CD4-positive, alpha-beta T cell treated with Interleukin-4 for 4 hours (primary cell): ENCODE measurements at places on chromosomes 6 and 20.

- no peak for DNase-seq
Measured at GRCh38 chr20:24350923-24351368, 118.5 kb upstream of the SYNDIG1 start.

DNA sequence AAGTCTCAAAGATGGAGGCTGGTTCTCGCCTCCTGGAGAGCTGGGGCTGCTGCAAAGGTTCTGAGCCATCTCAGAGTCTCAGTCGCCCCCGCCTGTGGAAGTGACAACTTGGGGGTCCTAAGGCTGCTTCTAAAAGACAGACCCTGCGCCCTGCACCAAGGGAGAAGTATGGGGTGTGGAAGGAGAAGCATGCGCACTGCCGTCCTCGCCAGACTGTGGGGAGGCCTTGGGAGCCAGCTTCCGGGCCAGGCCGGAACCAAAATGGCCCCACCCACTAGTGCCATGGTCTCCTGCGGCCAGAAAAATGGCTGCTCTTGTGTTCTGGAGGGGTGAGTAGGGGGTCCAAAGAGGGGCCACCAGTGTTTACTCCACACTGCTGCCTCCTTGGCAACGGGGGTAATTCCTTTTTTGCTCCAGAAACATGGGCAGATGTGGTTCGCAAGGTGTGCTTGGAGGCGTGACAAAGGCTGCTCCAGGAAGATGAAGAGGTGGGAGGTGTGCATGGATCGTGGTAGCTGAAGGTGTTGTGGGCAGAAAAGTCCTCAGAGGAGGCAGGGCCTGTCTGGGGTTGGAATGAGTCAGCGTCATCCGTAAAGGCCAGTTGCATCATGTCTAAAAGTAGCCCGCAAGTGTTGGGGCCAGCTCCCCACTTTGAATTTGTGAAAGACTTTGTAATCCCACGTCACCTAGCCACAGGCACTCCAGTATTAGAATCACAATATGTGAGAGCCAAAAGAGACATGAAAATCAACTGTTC lies 329.8 kb upstream of the SOX4 start:
- DNase-seq, result no peak

GRCh38 chr6:56047931-56048540 lies 172.6 kb upstream of the BMP5 start:
- no peak for DNase-seq

DNA sequence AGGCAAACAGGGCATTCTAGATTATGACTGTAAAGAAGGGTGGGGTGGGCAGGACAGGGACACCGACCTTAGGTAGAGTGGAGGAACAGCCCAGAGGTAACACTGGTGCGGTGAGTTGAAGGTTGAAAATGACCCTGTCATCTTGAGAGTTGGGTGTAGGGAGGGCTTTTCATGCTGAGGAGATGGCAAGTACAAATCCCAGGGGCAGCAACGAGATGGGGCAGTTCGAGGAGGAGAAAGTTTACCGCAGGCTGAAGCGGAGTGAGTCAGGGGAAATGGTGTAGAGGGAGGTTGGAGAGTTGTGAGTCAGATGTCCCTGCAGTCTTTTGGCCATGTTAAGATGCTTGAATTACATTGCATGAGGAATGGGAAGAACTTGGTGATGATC lies 101.1 kb downstream of the HIVEP1 start:
- no peak for DNase-seq

- no peak for DNase-seq
Measured at GRCh38 chr20:3745686-3746173, 13.2 kb downstream of the HSPA12B start.
